Stimulated activated effector memory CD8-positive, alpha-beta T cell treated with anti-CD3 and anti-CD28 coated beads, Interleukin-12 subunit alpha, Interleukin-12 subunit beta, amount 100 ng/mL, for 72 hours (primary cell): ENCODE measurements at places on chromosomes 6 and 20.

- DNase-seq: no peak
Observed at GRCh38 chr6:110882824-110883554, 8.4 kb downstream of the AMD1 start.

DNA sequence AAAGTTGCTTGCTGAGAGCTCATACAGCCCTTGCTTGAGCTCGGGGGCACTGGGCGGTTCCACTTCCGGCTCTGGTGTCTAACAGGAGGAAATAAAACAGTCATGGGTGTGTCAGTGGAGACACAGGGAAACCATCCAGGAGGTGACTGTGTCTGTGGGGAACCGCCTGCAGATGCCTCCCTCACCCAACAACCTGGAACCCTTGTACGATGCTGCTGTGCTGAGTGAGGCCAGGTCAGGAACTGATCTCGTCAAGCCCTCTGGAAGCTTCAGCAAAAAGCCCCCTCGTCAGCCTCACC, 15.5 kb downstream of the TXNDC5 start:
- DNase-seq: no peak

- DNase-seq: no peak
Observed at GRCh38 chr6:56199956-56200355, 47.4 kb downstream of the COL21A1 start.

DNA sequence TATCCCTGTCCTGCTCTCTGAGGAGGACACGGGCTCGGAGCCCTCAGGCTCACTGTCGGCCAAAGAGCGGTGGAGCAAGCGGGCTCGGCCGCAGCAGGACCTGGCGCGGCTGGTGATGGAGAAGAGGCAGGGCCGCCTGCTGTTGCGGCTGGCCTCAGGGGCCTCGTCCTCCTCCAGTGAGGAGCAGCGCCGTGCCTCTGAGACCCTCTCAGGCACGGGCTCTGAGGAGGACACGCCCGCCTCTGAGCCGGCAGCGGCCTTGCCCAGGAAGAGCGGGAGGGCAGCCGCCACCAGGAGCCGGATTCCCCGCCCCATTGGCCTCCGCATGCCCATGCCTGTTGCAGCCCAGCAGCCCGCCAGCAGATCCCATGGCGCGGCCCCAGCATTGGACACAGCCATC, 14.2 kb upstream of the SLC22A7 start:
- no peak for DNase-seq

DNA sequence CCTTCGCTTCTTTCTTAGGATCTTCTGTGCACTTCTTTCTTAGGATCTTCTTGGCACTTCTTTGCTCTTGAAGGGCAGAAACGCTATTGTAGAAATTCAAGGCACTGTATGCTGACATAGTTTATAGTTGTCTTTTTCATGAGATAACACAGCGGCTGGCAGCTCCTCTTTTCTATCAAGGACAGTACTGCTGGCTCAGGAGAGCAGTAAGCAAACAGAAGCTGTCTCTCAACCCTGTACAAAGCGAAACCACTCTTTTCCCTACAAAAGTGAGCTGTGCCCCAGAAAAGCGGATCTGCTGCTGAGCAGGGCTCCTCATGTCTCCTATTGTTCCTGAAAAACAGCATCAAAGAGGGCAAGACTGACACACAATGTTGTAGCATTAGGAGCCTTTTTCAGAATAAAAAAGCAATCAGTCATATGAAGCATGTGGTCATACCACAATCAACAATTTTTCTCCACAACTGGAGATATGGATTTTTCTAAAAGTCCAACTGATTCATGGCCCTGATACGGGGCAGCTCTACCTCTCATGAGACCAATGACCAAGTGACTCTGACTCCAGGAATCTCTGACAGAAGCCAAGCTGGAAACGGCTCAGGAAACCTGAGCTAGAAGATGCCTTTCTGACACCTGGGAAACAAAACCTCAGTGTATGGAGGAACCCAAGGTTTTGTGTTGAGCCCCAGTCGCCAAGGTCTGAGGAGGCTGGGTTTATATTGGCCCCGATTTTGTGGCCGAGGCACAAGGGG, 255.9 kb downstream of the ESR1 start:
- DNase-seq: no peak

- no peak for DNase-seq
Observed at GRCh38 chr6:170026751-170027646, 263.9 kb downstream of the DLL1 start.

DNA sequence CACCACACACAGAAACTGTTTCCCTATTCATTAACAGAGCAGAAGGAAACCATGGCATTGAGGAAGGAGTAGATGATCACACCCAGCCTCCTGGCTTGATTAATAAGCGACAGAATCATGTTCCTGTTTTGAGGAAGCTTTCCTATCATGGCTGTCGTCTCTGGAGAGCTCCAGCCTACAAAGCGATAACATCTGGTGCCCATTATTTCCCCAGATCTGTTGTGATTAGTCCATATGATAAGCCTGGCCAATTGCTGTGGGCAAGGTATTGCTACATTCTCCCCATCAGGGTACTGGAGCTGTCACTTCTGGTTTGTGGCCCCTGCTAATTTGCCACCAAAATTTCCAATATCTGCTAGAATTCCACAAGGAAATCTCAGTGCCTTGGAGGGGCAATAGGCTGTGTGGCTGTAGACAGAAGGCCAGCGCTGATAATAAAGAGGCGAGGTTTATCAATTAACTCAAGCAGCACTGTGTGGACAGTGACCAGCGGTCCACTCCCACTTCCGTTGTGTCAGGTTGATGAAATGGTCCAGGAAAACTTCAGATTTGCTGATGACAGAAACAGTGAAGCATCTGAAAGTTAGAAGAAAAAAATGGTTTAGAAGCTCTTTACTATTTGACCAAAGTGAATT, 66.4 kb downstream of the OLIG3 start:
- DNase-seq: no peak

DNA sequence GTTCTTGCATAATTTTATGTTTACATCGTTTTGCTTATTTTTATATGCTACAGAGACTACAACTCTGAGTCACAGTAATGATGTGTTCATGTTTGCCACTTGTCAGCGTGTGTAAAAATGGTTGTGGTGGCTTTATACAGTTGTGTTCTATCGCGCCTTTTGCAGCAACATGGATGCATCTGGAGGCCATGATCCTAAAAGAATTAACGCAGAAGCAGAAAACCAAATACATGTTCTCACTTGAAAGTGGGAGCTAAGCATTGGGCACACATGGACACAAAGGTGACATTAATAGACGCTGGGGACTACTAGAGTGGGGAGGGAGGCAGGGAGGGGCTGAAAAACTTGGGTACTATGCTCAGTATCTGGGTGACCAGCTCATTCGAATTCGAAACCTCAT, 996 bp upstream of the SEC23B start:
- DNase-seq: peak; percentile 64

- DNase-seq: no peak
Observed at GRCh38 chr20:30487947-30488926, 769.2 kb upstream of the DEFB115 start.

GRCh38 chr20:61896058-61896961, 169.4 kb downstream of the TAF4 start:
- peak; percentile 56 for DNase-seq

GRCh38 chr20:62370807-62371587, 3.9 kb upstream of the LAMA5 start:
- no peak for DNase-seq

- DNase-seq: no peak
Observed at GRCh38 chr6:17432356-17432755, 39.0 kb downstream of the CAP2 start.

DNA sequence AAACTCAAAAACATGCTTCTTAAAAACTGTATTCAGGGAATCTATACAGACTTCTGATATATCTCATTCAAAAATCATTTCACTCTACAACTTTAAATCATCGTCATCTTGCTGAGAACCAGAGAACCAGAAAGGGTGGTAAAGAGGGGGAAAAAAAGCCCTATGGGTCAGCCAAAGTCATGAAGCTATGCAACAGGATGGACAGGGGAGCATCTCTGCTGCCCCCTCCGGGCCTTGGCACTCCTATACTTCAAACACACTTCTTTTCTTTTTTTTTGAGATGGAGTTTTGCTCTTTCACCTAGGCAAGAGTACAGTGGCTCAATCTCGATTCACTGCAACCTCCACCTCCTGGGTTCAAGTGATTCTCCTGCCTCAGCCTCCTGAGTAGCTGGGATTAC, 73.5 kb upstream of the NFATC2 start:
- no peak for DNase-seq

DNA sequence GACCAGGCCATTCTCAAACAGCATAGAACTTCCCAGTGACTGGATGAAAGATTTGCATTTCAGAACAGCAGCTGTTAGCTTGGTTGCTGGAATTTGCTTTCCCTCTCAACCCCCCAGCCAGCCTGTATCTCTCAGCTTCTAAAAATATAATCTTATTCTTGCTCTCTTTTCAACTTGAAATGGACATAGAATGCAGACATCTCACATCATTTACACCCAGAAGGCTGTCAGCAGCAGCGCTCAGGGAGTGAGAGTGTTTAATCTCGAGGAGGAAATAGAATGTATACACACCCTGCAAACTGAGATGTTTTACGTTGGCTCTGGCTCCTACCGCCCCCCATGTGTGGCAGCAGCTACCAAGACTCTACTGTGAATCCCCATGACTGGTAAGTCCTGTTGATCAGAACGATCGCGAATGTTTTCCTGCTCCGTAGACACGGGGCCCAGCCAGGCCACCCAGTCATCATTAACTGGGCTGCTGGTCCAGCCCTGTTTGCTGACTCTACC, 163.4 kb upstream of the SLC24A3 start:
- no peak for DNase-seq

DNA sequence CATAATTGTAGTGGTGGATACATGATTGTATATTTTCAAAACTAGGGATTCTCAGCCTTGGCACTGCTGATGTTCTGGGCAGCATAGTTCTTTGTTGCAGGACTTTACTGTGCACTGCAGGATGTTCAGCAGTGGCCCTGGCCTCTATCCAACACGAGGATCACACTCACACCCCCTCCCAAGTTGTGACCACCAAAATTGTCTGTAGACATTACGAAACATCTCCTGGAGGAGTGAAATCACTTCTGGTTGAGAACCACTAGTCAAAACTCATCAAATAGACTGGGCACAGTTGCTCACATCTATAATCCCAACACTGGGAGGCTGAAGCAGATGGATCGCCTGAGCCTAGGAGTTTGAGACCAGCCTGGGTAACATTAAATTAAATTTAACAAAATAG, 123.1 kb upstream of the CDYL start:
- DNase-seq: no peak

DNA sequence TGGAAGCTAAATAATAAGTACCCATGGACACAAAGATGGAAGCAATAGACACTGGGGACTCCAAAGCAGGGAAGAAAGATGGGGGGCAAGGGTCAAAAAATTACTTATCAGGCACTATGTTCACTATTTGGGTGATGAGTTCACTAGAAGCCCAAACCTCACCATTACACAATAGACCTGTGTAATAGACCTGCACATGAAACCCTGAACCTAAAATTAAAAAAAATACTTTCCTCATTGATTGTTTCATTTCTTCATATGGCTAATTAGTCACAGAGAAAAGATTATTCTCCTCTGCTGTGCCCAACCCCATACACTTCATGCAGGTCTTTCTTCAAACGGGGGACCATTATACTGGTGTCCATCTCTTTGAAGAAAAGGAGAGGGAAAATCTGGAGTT, 213.0 kb upstream of the DTNBP1 start:
- DNase-seq: no peak
